ENCODE measurements at places on chromosomes 13 and 19.

GRCh38 chr19:35901055-35901644 is 810 bp upstream of the NFKBID start:
- DNase-seq = no peak

- DNase-seq = no peak
Measured at GRCh38 chr13:25217023-25217885, 45.2 kb upstream of the AMER2 start.

- no peak for DNase-seq
Measured at GRCh38 chr19:18393836-18394235, 3.6 kb downstream of the LRRC25 start.

GRCh38 chr19:13850910-13851733 is 25.8 kb upstream of the NANOS3 start:
- no peak for DNase-seq

- DNase-seq = no peak
Measured at GRCh38 chr13:76993021-76993420, 1.1 kb downstream of the CLN5 start.

DNA sequence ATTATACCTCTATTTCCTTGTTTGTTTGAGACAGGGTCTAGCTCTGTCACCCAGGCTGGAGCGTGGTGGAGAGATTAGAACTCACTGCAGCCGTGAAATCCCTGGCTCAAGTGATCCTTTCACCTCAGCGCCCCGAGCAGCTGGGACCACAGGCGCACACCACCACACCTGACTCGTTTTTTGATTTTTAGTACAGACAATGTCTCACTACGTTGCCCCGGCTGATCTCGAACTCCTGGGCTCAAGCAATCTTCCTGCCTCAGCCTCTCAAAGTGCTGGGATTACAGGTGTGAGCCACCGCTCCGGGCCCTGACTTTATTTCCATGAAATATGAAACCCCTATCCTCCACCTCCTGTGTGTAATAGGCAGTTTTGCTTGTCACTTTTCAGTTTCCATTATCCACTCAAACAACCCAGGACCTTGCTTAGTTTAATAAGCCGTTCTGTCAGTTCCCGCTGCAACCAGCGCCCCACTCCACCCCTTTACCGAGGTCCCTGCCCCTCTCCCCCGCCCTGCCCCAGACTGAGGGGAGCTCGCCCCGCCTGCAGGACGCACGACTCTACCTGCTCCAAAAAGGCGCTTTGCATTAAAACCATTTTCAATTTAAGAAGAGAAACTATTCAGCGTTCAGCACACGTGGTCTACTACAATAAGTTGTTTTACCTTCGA is 16.9 kb downstream of the ZNF816 start:
- DNase-seq = no peak

DNA sequence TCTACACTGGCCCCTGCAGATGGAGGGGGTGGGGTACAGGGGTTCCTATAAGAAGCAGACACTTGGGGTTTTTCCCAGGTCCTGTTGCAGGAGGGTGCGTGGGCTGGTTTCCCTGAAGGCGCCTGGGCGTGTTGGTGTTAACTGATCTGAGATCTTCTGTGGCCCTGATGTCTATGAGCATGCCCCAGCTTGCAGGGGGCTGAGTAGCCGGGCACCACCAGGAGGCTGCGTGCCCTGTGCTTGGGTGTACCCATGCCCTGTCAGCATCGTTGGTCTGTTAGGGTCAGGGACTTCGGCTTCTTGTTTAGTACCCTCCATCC is 45.3 kb downstream of the CAPN12 start:
- DNase-seq = no peak

GRCh38 chr13:90352763-90353162 is 994.7 kb upstream of the MIR17HG start:
- DNase-seq = no peak

DNA sequence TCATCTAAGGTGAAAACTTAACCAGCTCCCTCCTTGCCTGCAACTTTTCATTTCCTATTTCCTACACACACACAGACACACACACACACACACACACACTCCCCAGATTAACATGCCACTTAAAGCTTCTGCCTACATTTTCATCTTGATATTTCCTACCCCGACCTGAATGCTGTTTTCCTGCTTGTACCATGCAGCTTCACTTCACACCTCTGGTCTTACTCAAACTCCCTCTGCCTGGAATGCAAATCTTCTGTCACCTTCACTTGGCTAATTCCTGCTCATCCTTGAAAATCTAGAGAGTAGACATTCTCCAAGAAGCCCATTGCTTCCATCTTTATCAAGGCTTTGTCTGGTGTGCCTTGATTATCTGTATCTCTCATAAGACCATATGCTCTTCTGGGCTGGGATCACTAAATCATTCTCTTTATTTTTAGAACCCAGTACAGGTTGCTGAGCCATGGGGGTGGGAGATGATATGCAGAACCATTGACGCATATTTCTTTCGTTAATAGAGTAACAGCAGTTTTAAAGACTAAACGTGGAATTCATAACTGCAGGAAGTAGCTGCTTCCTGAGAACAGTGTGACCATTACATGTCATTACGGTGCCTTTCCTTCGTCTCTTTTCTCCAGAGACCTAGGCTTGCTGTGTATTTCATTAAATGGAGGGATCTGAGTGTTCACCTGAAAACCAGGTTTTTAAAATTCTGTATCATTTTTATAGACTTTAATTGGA is 37.7 kb downstream of the CNMD start:
- no peak for DNase-seq

DNA sequence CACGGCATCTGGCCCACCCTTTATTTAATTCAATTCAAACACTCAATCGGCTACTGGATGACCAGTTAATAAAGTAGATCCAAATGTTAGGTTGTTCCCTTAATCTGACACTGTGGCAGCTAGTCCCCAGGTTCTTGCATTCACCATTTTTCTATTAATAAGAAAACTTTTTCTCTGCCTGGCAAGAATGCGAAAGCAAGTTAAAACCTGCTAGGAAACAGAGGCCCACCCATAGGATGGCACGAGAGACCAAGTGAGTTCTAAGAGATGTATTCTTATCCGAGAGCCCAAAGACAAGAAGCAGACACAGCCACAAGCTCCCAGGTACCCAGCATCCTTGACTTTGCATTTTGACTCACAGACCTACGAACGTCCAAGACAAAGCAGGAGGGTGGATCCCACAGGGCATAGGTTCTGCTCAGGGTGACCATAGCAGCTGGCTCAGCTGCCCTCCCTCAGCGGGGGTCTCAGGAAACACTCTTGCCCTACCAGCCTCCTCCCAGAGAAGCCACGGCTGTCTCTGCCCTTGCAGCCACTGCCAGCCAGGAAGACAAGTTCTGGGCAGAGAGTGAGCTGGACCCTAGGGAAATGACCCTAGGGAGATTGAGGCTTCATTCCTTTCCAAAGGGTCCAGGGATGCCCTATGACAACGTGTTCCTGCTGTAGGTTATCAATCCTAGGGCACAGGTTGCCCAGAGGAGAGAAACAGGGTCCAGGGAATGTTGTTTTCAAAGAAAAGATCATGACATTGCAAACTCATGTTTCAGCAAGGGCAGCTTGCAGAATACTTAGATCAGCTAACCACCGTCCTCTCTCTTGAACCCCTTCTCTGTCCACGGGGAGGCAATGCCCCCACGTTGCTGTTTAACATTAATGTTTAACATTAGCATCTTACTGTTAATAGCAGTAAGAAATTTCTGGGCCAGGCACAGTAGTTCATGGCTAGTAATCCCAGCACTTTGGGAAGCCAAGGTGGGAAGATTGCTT is 147.2 kb upstream of the ZNF507 start:
- no peak for DNase-seq

GRCh38 chr19:45498411-45499195 is at the start of gene PPM1N:
TSS of gene PPM1N (plus strand) at chr19:45498443. CDS start at chr19:45498473, 30 bp downstream.
- no peak for DNase-seq

- DNase-seq = no peak
Measured at GRCh38 chr13:32031815-32032370, 319 bp downstream of the FRY start.

Measured in esophagus squamous epithelium (tissue), 5 donors.